ENCODE measurements at places on chromosomes 12 and 14. TPM values are rescaled to one million over a fixed set of nuclear protein-coding genes. Genes with fewer than 3 reads are reported as not detected.

The GLT1D1 gene
- total RNA-seq: 1.5 TPM

The TAS2R13 gene
- 3.8 TPM for total RNA-seq

The RAP1B gene
- total RNA-seq: 114 TPM

The PZP gene
- not detected for total RNA-seq

The AKAP3 gene
- 1.0 TPM for total RNA-seq

The EIF2S1 gene
- total RNA-seq: 55.4 TPM

DNA sequence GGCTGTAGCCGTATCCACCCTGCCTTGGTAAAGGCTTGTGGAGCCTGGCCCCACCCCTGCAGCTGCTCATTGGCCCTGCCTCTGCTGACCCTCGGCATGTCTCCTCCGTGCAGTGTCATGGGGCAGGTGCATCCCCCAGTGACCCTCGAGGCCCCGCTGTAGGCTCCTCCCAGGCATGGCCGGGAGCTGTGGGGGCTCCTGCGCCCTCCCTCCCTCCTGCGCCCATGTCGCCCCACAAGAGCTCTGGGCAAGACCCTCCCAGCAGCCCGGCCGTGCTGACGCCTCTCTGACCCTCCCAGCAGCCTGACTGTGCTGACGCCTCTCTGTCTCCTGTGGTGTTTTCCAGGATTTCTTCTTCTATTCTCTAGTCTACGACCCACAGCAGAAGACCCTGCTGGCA lies 20.8 kb upstream of the CRIP2 start:
- no peak for DNase-seq

DNA sequence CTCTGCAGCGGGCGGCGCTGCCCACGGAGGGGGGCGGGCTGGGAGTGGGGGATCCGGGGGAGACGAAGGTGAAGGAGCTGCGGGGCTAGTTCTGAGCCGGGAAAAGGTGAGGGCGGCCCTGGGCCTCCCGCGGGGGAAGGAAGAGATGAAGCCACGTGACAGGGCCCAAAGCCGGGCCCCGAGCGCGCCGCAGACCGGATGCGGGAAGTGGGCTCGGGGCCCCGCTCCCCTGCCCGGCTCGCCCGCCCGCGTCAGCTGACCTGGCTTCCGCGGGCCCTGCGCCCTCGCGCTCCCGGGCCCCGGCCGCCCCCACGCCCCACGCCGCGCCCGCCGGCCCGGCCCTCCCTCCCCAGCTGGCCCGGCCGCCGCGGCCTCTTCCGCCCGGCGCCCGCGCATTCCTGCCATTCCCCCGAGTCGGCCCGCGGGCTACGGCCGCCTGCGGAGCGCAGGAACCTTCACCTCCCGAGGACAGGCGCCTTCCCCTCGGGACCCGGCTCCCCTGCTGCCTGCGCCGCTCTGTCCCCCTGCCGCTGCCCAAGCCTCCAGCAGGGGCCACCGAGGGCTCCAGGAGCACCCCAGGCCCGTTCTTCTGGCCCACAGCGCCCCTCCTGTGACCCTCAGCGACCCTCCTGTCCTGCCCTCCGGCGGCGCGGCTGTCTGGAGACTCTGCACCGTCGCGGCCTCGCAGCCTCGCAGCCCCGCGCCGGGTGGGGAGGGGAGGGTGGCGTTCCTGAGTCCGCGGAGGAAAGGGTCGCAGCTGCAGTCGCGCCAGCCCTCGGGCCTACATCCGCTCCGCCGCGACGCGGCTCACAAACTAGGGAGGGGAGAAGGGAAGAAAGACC lies 20.4 kb downstream of the NINJ2 start:
- peak; percentile 69 for DNase-seq

GRCh38 chr14:65805113-65805473 lies 392.6 kb downstream of the FUT8 start:
- no peak for DNase-seq

GRCh38 chr14:101068313-101069227 lies 165.0 kb upstream of the RTL1 start:
- DNase-seq: peak; percentile 30

DNA sequence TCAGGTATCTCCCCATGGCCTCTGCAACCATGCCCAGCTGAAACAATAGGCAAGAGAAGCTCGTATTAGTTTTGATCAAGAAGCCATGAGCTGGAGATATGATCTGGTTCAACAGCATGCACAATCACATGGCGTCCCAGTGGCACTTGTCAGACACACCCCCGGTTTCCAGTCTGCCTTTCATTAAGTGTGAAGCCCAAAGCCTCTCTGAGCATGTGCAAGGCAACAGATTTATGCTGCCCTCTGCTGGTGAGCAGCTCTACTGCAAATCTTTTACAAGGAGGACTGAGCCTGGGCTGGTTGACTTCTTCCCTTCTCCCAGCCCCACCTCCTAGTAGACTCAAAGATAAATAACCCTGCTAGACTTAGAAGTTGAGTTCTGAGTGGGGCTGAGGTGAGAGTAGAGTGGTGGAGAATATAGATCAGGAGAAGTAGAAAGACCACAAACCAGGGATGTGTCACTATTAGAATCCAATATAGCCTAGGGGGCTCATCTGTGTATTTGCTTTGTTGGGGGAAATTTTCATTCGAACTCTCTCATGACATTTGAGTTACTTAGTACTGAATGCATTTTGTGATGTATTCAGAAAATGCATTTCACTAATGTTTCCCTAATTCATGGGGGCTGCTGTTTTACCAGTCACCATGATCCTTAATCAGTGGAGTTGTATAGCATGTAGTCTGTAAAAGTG lies 53.7 kb upstream of the MBIP start:
- DNase-seq: peak; percentile 36

GRCh38 chr12:38961012-38961411 lies 55.6 kb upstream of the CPNE8 start:
- no peak for DNase-seq

DNA sequence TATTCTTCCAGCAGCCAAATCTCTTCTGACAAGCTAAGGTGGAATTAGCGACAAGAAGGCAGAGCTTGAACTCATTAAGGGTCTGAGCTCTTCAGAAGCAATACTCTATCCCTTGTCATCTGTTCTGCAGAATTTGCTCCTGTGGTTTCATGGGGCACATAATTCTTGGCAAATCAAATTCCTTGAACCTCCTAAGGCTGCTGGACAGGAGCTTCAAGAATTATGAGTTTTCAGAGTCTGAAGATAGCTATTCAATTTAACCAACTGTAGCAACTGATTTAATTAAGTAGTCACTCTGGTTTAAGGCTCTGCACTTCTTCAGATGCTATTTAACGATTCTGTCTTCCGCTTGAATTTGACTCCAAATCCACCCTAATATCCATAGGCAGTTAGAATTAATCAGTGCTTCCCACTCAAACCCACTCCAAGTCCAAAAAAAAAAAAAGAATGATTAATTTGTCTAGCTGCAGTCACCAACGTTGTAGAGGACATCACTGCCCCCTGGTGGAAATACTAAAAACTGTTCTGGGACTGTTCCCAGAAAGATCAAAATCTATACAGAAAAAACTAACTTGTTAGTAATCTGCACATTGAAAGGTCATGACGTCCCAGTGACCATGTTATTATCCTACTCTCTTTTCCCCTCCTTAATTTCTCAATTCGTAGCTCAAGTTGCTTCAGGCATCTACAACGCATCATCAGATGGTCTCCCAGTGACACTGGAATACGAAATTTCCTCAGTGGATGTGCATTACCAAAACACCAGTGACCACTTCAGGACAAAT lies 169.9 kb downstream of the KIF21A start:
- DNase-seq: no peak

DNA sequence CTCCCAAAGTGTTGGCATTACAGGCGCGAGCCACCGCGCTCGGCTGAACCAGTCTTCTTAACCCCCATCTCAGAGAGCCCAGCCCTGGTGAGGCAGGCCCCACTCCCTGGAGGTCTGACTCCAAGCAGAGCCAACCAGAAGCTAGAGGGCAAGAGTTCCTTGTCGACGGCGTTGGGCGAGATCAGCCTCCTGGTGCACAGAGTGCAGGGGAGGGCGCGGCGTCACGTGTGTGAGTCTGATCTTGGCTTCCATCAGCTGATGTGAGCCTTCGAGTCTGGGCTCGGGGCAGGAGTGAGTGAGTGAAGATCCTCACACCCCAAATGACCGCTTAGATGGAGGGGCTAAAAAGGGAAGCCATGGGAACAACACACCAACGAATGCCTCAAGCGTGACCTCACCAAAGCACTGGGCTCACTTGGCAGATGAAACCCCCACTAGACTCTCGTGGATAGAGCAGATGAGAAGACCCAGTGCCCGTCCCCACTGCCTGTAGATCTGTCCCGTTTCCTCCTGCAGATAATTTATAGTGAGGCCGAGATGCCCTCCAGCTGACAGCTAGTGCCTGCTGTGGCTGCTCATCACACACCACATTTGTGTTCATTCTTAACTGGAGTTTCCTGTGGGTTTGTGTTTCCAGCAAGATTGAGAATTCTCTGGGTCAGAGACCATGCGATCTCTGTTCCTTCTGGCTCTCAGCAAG lies 28.6 kb upstream of the ADGRD1 start:
- no peak for DNase-seq

- DNase-seq: no peak
Observed at GRCh38 chr12:67966560-67966959, 22.7 kb upstream of the IFNG-AS1 start.

- no peak for DNase-seq
Observed at GRCh38 chr14:61542848-61543790, 152.2 kb upstream of the HIF1A start.

GRCh38 chr14:88872976-88873375 lies 48.5 kb downstream of the TTC8 start:
- DNase-seq: no peak

DNA sequence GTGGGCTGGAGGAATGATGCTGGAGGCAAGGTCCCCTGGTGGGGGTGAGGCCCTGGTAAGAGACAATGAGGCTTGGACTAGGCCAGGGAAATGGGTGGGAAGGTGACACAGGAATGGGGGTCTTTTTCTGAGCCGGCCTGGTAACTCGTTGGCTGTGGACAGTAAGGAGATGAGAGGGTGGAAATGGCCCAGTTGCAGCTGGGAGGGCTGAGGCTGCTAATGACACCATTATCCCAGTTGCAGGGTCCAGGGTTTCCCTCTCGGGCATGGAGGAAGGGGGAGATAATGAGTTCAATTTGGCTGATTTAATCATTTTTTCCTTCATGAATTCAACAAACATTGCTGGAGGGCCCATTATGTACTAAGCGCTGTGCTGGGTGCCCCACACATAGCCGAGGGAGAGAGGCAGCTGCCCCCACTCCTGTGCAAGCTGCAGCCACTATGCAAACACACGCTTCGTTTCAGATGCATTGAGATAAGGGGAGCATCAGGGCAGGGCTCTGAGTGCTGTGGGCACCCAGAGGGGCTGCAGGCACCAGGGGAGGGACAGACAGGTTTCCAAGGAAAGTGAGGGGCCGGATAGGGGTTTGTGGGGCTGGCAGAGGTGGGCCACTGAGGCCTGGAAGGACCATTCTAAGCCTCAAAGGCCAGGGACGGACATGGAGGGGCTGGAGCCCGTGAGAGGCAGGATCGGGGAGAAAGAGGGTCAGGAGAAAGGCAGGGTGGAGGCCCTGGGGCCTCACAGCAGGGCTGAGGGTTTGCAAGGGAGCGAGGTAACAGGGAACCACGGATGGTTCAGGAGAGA lies 43.2 kb upstream of the MEG3 start:
- DNase-seq: no peak

DNA sequence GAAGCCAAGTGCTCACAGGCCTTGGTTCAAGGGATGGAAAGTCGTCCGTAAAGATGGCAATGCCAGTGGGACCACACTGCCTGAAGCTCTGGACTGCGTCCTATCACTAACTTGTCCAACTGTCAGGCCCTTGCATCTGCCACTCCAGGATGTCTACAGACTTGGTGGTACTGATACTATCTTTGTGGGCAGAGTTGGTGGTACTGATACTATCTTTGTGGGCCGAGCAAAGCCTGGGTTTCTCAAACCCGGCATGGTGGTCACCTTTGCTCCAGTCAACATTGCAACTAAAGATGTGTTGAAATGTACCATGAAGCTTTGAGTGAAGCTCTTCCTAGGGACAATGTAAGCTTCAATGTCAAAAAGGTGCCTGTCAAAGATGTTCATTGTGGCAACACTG lies 128.4 kb upstream of the SEL1L start:
- DNase-seq: no peak

DNA sequence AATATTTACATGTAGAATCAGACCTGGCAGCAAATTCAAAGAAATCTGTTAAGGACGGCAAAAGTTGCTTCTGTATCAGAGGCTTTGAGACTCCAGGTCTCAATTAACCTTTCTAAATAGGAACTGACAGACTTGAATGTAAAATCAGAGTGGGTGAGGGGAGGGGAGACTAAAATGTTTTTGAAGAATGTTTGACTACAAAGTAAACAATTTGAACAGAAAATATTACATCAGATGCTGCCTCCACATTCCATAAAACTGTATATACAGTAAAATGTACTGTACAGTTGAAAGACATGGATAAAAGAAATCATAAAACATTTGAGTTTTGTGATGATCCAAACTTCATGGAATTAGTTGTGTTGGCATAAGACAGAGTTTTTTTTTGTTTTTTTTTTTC lies 49.5 kb upstream of the POC1B start:
- DNase-seq: no peak

GRCh38 chr12:25977047-25977446 lies 18.6 kb downstream of the RASSF8 start:
- no peak for DNase-seq

GRCh38 chr14:21734457-21735074 lies 60.9 kb upstream of the OR4E1 start:
- DNase-seq: no peak

DNA sequence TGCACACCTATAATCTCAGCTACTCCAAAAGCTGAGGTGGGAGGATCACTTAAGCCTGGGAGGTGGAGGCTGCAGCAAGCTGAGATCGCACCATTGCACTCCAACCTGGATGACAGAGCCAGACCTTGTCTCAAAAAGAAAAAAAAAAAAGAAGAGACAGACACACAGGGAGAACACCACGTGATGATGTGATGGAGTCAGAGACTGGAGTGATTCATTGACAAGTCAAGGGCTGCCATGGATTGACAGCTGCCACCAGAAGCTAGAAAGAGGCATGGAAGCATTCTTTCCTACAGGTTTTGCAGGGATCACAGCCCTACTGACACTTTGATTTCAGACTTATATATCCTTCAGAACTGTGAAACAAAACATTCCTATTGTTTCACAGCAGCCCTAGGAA lies 3.5 kb upstream of the HCFC2 start:
- no peak for DNase-seq

DNA sequence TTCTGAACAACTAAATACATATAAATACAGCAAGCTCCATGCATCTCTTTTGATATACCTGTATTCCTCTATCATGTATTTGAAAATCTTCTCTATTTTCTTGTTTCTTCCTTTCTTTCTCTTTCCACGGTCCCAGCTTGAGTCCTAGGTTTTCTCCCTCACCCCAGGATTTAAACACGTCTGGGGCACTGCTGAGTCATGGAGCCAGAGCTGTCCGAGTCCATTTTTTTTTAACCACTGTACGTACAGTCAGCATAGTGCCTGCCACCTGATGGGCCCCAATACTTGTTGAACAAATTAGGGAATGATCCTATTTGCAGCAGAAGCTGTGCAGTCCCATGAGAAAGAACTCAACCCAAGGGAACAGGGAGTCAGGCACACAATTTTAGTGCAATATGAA lies 158.1 kb downstream of the ATP23 start:
- no peak for DNase-seq

GRCh38 chr14:51823706-51824105 lies 36.7 kb upstream of the GNG2 start:
- DNase-seq: no peak
